Lower leg skin (tissue), 4 donors: ENCODE measurements at places on chromosomes 4 and X. TPM values are rescaled to one million over a fixed set of nuclear protein-coding genes. Genes with fewer than 3 reads are reported as not detected.

Gene S100P
- 43.7 TPM for total RNA-seq

Gene MUC7
- 0.21 TPM for total RNA-seq

Gene TIGD4
- total RNA-seq = not detected

Gene PHKA2
- total RNA-seq = 17.6 TPM

GRCh38 chrX:44061968-44062614 is 88.9 kb upstream of the NDP start:
- DNase-seq = no peak

GRCh38 chr4:32841217-32841616 is 2121.0 kb downstream of the PCDH7 start:
- no peak for DNase-seq

GRCh38 chr4:5930876-5931275 is 38.0 kb upstream of the CRMP1 start:
- DNase-seq = peak; percentile 39

DNA sequence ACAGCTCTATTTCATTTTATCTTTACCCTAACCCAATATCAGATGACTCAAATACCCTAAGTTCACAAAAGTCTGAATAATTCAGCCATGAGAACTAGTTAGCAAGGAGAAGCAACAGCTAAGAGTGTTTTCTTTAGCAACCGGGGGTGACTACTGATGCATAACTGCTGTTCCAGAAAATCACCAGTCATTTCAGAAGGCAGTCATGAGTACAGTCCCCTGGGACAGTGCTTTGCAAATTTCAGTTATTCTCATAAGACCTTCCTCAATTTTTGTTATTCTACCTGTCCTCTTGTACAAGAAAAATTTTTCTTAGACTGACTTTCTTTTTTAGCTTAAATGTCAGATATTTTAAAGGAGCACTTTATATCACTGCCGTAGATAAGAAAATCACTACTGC is 16.4 kb downstream of the BANK1 start:
- no peak for DNase-seq

DNA sequence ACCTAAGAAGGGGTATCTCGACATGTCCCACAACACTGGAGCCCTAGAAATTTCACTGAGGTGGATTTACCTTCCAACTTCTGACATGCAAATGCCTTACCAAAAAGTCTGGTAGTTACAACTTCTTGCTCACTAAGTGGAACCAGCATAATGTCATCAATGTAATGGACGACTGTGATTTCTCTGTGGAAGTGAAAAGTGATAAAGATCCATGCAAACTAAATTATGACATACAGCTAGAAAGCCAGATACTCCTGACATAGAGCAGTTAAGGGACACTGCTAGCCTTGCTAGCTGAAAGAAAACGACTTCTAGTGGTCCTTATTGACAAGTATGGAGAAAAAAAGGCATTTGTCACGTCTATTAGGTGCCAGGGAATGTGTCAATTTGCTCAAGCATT is 191.1 kb downstream of the MAB21L2 start:
- DNase-seq = no peak

GRCh38 chr4:7648544-7649395 is 214.0 kb upstream of the PSAPL1 start:
- DNase-seq = no peak

GRCh38 chrX:41085512-41085877 is 250 bp downstream of the USP9X start:
- peak; percentile 28 for DNase-seq

DNA sequence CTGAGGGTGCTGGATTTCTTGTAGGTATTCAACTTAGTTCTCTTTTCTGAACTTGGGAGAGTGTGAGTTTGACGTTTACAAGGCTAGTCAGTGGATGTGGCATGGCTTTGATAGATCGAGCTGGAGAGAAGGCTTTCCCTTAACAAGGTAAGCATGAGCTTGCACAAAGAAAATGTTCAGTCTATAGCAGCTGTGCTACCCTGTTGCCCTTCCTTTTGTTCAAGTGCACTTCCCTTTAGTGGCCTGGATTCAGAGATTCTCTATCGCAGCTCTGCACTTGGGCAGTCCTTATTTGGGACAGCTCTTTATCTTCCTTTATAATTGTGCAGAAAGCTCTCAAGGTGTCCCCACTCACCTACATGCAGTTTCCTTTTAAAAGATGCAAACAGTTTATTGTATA is 198.0 kb downstream of the ARHGAP24 start:
- DNase-seq = no peak
